ENCODE measurements at places on chromosomes 4 and X. TPM values are rescaled to one million over a fixed set of nuclear protein-coding genes. Genes with fewer than 3 reads are reported as not detected.

DNA sequence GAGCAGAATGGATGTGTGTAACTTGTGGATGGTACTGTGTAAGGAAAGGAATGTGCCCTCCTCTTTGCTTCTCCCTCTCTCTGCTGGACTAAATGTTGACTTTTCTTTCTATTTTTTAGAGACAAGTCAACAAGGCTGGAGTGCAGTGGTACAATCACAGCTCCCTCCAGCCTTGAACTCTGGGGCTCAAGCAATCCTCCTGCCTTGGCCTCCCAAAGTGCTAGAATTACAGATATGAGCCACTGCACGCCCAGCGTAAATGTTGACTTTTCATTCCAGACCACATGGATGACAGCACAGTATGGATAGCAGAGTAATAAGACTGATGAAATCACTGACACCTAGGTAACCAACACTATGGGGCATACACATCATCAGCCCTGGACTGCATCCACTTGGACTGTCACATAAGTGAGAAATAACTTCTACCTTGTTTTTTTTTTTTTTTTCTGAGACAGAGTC lies 5.1 kb upstream of the RPS3A start:
- DNase-seq: no peak

GRCh38 chr4:141610365-141610764 lies 26.0 kb upstream of the IL15 start:
- no peak for DNase-seq

- DNase-seq: no peak
These were observed 534.9 kb upstream of the FMR1 start for GRCh38 chrX:147376601-147377422.

- DNase-seq: no peak
These were observed 1014.2 kb downstream of the C4orf33 start for GRCh38 chr4:130110189-130110588.

DNA sequence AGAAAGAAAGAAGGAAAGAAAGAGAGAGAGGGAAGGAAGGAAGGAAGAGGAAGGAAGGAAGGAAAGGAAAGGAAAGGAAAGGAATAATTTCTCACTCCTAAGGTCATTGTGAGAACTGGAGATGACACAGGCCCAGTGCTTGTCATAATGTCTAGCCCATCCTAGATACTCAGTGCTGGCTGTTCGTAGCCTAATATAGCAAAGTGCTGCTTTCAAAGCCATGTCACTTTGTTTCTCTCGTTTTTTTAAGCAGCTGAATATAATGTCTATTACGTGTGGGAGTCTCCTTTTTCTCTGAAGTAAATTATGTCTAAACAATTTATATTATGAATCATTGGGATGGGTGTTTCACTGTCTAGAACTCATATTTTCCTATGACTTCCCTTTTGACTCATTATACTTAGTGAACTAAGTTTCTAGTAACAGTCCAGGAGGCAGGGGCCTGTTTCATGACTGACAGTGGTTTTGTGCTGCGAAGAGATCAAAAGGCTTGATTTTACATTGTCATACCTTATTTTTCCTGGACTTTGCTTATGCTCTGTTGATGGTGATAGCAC lies 327.0 kb upstream of the ZFP42 start:
- no peak for DNase-seq

GRCh38 chrX:10988653-10989052 lies 122.5 kb upstream of the HCCS start:
- DNase-seq: no peak

DNA sequence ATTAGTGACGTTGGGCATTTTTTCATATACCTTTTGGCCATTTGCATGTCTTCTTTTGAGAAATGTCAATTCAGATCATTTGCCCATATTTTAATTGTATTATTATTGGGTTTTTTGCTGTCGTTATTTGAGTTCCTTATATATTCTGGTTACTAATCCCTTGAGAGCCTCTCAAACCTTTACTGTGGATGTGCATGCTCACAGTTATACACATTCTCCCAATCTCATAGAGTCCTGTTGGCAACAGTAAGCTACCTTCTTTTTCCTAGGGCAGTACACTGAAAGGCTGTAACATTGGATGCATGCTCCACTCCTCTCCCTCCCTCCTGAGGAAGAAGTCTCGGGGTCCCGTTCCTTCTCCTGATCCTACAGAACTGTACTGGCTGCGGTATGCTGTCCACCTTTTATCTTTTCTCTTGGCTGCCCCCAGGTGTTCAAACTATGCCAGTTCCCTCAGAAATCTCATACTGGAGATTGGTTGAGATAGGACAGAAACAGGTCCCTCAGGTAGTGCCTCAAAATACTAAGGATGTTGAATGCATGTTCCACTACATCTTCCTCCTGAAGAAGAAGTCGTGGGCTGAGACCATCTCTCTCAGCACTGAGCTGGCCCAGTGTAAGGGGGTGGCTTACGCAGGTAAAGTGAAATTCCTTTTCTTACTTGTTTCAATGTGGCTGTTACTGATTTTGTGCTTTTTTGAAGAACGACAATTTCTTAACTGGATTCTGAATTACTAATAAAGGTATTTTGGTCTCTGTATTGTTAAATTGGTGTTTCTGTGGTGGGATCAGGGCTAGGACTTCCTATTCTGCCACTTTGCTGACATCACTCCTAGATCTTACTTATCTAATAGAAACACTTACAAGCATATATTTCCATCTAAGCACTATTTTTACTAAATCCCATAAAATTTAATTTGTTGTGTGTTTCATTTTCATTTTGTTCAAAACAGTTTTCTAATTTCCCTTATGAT lies 145.4 kb upstream of the HUWE1 start:
- DNase-seq: peak; percentile 10

- peak; percentile 6 for DNase-seq
These were observed 8.9 kb upstream of the GSX2 start for GRCh38 chr4:54090804-54091623.

GRCh38 chrX:66675541-66675940 lies 36.7 kb upstream of the EDA2R start:
- DNase-seq: no peak

- no peak for DNase-seq
These were observed 30.5 kb upstream of the BBS12 start for GRCh38 chr4:122701965-122702364.

DNA sequence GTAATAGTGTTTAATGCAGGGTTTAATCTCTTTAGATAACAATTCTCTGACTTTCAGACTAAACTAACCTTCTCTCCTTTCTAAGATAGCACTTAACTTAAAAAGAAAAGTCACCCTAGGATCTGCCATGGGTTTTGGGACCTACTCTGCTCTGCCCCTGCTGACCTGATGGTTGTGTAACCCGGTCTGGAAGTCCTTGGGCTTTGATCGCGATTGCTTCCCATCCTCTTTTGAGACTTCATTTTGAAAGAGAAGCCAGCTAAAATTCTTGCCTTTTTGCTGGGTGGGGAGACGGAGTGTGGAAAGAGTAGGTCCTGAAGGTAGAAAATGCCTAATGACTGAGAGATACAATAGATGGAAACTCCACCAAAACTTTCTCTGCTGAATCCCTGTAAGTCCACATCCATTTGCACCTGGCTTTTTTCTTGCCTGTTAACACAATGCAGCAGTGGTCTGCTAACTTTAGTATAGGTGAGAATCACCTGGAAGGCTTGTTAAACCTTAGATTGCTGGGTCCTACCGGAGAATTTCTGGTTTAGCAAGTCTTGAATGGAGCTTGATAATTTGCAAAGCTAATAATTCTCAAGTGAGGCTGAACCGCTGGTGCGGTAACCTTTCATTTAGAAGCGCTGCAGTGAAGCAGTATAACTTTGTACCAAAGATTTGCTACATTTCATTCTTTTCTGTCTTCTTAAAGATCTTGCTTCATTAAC lies 45.6 kb upstream of the CCSER1 start:
- no peak for DNase-seq

DNA sequence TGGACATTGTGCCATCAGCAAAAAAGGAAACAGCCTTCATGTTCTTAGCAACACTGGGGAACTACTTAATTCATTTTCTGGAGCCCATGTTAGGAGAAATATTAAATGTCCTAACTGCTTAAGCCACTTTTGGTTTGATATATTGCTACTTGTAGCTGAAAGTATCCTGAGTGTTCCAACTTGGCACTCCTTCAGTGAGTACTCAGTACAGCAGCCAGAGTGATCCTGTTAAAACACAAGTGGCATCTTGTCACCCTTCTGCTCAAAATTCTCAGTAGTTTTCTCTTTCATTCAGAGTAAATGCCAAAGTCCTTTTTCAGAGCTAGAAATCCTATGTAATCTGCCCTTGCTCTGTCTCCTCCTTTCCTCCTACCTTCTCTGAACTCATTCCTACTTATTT lies 522.0 kb downstream of the GRID2 start:
- no peak for DNase-seq

DNA sequence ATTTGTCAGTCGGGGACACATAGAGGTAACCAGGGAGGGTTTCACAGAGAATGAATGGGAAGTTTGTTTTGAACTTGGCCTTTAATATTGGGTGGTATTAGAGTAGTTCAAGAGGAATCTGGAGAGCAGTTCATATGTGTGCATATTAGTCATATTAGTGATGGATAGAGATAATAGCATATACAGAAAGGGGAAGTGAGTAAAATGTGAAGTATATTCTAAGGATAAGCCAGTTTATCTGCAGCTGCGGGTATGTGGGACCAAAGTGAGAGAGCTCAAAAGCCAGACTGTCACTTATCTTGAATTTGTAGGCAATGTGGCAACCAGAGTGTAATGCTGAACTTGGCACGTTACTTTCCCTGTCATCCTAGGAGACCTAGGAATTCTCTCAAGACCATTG lies 169.9 kb downstream of the AFF2 start:
- no peak for DNase-seq

DNA sequence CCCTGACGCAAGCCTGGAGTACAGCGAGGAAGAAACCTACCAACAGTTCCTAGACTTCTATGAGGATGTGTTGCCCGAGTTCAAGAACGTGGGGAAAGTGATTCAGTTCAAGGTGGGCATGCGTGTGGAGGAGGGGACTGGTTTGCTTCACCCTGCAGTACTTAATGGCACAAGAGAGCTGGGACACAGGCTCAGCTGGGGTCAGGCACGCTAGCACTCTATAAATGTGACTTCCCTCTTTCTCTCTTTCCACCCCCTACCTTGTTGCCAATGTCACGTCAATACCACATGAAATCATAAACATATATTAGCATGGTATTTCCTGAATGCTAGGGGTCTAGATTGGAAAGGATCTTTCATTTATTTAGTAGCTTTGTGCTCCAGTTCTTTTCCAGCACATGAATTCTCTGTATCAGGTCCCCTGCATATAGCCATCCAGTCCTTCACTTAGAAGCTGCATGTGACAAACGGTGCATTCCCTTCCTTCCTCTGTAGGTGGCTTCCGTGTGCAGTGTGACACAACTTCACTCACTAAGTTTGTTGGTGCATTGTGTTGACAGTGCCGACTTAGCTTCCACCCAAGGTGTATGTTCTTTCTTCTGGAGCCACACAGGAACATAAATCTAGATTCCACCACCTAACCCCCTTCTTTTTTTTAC lies 25.6 kb downstream of the ZRSR2 start:
- peak; percentile 46 for DNase-seq

- peak; percentile 88 for DNase-seq
These were observed 56.4 kb upstream of the XIAP start for GRCh38 chrX:123803331-123803983.

DNA sequence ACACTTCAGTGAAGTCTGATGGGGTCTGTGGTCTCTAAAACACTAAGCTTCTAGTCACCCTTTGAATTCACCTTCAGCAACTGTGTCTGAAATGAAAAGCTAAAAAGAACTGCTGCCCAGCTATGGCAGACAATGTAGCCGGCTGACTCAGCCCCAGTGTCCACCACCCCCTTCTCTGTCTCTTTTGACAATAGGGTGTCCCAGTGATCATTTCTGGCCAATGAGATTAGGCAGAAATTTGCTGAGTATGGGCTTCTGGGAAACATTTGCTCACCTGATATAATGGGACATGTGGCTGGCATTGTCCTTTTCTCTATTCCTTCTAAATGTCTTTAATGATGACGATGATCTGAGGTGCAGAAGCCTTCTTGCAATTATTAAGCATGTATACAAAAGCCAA lies 20.6 kb downstream of the IGFBP7 start:
- no peak for DNase-seq

- peak; percentile 54 for DNase-seq
These were observed 570 bp downstream of the WDR44 start for GRCh38 chrX:118346258-118347094.

GRCh38 chr4:172997856-172998255 lies 170.8 kb upstream of the GALNT7 start:
- no peak for DNase-seq

- DNase-seq: no peak
These were observed 3.8 kb upstream of the ASB5 start for GRCh38 chr4:176272799-176273198.

- no peak for DNase-seq
These were observed 40.3 kb downstream of the PPP3CA start for GRCh38 chr4:101306764-101307615.

DNA sequence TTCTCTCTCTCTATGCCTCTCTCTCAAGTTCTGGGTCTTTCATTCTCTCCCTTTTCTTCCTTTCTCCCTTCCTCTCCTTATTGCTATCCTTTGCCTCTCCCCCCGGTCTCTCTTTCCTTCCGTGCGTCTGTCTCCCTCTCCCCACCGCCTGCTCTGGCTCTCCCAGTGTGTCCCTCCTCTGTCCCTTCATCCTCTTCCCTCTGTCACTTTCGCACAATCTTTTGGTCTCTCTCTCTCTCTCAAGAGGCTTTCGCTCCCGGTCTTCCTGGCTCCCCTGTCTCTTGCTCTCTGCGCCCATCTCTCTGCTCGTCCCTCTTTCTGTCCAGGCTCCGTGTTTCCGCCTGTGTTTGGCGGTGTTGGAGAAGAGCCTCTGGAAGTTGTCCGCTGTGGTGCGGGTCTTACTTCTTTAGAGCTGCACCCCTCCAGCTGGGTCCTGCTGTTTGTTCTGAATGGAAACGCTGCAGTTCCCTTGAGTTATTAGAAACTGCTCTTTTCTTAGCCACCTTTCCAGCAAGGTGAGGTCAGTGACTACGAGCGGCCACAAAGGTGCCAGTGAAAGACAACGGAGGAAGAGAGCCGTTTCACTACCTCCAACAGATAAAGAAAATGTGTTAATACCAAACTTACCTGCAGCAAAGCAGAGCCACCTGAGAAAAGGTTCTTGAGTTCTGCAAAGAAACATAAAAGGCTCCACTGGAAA lies 1.1 kb downstream of the BMPR1B start:
- DNase-seq: no peak

- no peak for DNase-seq
These were observed 387.6 kb upstream of the ZFP42 start for GRCh38 chr4:187608001-187608421.

DNA sequence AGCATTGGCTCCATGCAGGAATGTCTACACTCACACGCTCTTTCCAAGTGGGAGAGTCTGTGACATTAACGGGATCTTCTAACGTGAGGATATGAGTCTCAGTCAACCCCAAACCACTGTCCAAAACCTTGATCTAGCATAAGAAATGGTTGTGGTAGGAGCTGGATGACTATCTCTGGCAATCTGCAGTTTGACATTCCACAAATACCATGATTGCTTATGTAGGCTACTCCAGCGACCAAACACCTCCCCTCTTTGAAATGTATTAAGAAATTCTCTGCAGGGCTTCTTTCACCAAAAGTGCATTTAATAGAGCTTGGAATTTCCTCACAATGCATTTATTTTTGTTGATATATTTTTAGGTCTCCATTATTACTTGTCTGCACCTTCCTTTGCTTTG lies 14.1 kb upstream of the STX18 start:
- DNase-seq: no peak

CT55 gene
- not detected for total RNA-seq

PRKG2 gene
- 21.0 TPM for total RNA-seq

GCNA gene
- 0.81 TPM for total RNA-seq

SMIM31 gene
- total RNA-seq: not detected

CABS1 gene
- not detected for total RNA-seq

RAB40A gene
- total RNA-seq: 0.27 TPM

IL2RG gene
- total RNA-seq: 119 TPM

FRG2 gene
- not detected for total RNA-seq

TEC gene
- total RNA-seq: 14.8 TPM

Data from hematopoietic multipotent progenitor cell (in vitro differentiated cells).